ENCODE measurements at places on chromosomes 3 and 15.

GRCh38 chr15:70206668-70207067, 109.0 kb upstream of the TLE3 start:
- DNase-seq: no peak

DNA sequence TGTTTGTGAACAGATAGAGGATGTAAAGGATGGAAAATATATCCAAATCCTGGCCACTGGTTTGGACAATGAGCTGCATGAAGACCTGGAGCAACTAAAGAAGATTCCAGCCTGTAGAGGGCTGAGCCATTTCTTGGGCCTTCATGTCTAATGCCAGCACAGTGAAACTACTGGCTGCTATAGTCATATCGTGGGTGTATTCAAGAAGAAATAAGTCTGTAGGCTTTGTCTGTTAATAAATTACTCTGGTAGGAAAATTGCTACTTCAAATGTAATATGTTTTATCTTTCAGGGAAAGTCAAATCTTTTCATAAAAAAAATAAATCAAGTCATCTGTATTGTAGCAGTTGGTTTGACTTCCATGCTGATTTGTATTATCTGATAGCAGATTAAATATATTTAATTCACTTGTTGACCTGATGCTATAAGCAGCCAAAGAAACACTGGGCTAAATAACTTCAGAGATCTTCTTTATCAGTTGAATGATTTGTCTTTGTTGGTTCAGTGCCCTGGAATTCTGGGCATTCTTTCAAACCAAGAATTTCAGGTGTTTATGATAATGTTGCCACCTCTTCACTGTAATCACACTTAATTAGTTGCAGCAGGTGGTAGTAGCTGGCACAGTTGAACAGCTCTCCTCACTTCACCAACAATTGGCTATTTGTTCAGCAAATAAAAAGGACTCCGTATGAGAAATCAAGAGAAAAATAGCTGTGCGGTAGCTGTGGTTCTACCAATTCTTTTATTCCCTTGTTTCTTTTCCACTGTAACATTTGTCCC, 1109.5 kb downstream of the NSUN3 start:
- DNase-seq: no peak

GRCh38 chr15:88680241-88681001, 41.6 kb downstream of the ISG20 start:
- DNase-seq: no peak

GRCh38 chr3:114216186-114216970, 21.0 kb downstream of the ZNF80 start:
- DNase-seq: no peak

GRCh38 chr3:31900583-31900982, 80.5 kb downstream of the OSBPL10 start:
- no peak for DNase-seq

- peak; percentile 80 for DNase-seq
These were observed 55.0 kb upstream of the SI start for GRCh38 chr3:165133188-165133899.

DNA sequence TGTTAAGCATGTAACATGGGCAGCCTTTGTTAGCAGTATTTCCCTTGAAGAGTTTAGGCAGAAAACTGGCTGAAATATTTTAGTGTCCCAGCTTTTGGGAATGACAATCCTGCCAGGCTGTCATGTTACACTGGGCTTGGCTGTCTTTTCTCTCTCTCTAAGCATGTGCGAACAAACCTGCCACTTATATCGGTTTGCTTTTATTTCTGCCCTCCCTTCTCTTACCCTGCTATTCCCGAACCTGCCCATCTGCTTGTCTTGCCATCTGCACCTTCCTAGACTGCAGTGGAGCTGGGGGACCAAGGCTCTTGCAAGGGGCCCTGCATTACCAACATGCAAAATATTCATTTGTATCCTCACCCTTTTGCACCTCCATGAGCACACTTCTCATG, 339.6 kb downstream of the EPHB1 start:
- no peak for DNase-seq

DNA sequence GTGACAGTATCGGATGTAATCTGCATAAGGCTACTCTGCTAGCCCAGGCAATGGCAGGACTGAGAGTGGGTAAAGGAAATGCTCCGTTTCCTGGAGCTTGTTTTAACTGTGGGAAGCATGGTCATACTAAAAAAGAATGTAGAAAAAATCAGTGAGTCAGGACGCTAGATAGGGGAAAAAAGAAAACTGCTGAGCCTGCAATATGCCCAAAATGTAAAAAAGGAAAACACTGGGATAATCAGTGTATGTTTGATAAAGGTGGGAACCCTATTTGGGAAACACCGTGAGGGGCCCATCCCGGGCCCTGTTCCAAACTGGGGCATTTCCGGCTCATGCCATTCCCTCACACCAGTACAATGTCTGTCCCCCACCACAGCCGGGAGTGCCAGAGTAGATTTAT, 775.8 kb downstream of the ZPLD1 start:
- DNase-seq: no peak

Measured in large intestine (tissue), 12 donors.